Stimulated activated naive CD4-positive, alpha-beta T cell (primary cell): ENCODE measurements at places on chromosomes 16 and 17.

GRCh38 chr17:40552806-40553693 is 12.2 kb downstream of the CCR7 start:
- DNase-seq, result no peak

DNA sequence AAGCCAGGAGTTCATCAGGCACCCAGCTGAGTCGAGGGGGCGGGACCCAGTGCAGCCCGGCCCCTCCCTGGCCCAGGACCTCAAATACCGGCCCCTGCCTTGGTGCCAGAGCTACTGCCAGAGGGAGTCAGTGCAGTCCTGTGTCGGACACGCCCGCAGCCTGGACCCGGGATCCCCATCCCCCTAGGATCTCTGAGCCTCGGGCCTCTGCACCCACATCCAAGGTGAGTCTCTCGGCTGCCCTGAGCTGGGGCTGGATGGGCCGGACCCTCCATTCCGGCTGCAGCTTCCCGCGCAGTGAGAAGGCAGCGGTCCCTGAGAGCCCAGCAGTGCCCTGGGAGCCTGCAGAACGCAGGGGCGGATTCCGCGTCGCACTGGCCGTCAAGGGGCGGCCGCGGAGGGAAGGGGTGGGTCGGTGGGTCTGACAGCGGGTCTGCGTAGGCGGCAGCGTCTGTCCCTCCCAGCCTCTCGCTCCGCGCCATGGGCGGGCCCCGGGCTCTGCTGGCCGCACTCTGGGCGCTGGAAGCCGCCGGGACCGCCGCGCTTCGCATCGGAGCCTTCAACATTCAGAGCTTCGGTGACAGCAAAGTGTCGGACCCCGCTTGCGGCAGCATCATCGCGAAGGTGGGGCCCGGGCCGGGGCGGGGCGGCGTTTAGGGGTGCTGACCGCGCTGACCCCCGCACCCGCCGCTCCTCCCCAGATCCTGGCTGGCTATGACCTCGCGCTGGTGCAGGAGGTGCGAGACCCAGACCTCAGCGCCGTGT is at the start of gene DNASE1L2:
Gene DNASE1L2, plus strand, starts transcription at position 108 of the 765 bp plus-strand sequence. Its CDS starts 373 bp downstream, at position 481.
- no peak for DNase-seq

GRCh38 chr17:81097943-81098308 is 63.0 kb downstream of the BAIAP2 start:
- no peak for DNase-seq

GRCh38 chr16:80034948-80035663 is 434.6 kb upstream of the MAF start:
- DNase-seq, result no peak

- peak; percentile 3 for DNase-seq
Observed at GRCh38 chr17:69222707-69223258, 5.8 kb downstream of the ABCA10 start.

GRCh38 chr17:7932483-7932891 is 481 bp downstream of the CNTROB start:
- peak; percentile 50 for DNase-seq

GRCh38 chr17:70286391-70286790 is 117.1 kb downstream of the KCNJ2 start:
- DNase-seq, result no peak

- no peak for DNase-seq
Observed at GRCh38 chr16:19499481-19499880, 22.4 kb downstream of the GDE1 start.
